Glutamatergic neuron (in vitro differentiated cells): ENCODE measurements at places on chromosomes 11 and 22. TPM values are rescaled to one million over a fixed set of nuclear protein-coding genes. Genes with fewer than 3 reads are reported as not detected.

OR8D1 gene
- not detected for total RNA-seq

HTR3B gene
- total RNA-seq = not detected

RBX1 gene
- 66.4 TPM for total RNA-seq

NKAPD1 gene
- 22.3 TPM for total RNA-seq

TCN2 gene
- total RNA-seq = 4.1 TPM

GP1BB gene
- 8.3 TPM for total RNA-seq

RASGRP2 gene
- 2.9 TPM for total RNA-seq

SCUBE1 gene
- total RNA-seq = 25.8 TPM

FAM181B gene
- total RNA-seq = 0.47 TPM

ARHGAP42 gene
- 21.4 TPM for total RNA-seq

KDM2A gene
- 71.0 TPM for total RNA-seq

ASPHD2 gene
- total RNA-seq = 19.0 TPM

LBHD1 gene
- 4.6 TPM for total RNA-seq

PHF5A gene
- total RNA-seq = 36.1 TPM

ROBO4 gene
- not detected for total RNA-seq

CXCR5 gene
- not detected for total RNA-seq

LMO2 gene
- 2.7 TPM for total RNA-seq

KRTAP5-7 gene
- total RNA-seq = not detected

ZNF214 gene
- 1.8 TPM for total RNA-seq

SEPTIN5 gene
- total RNA-seq = 96.0 TPM

CD3G gene
- total RNA-seq = 0.39 TPM

SAA2 gene
- 0.44 TPM for total RNA-seq

GGTLC2 gene
- total RNA-seq = not detected

CHRM4 gene
- 8.5 TPM for total RNA-seq

COPB1 gene
- 99.4 TPM for total RNA-seq

TLCD5 gene
- total RNA-seq = 15.8 TPM

KCNQ1OT1 gene
- 14.3 TPM for total RNA-seq

DCHS1 gene
- total RNA-seq = 91.5 TPM

LRRC55 gene
- 29.0 TPM for total RNA-seq

MN1 gene
- 0.91 TPM for total RNA-seq

OSM gene
- total RNA-seq = not detected

HSCB gene
- 5.4 TPM for total RNA-seq

BTG4 gene
- total RNA-seq = not detected

SMIM35 gene
- total RNA-seq = not detected
